Kidney (tissue), 22 donors: ENCODE measurements at places on chromosomes 12 and 14. TPM values are rescaled to one million over a fixed set of nuclear protein-coding genes. Genes with fewer than 3 reads are reported as not detected.

Gene BRMS1L
- 9.0 TPM for polyA plus RNA-seq

Gene REC8
- polyA plus RNA-seq, result 51.4 TPM

Gene ANHX
- not detected for polyA plus RNA-seq

DNA sequence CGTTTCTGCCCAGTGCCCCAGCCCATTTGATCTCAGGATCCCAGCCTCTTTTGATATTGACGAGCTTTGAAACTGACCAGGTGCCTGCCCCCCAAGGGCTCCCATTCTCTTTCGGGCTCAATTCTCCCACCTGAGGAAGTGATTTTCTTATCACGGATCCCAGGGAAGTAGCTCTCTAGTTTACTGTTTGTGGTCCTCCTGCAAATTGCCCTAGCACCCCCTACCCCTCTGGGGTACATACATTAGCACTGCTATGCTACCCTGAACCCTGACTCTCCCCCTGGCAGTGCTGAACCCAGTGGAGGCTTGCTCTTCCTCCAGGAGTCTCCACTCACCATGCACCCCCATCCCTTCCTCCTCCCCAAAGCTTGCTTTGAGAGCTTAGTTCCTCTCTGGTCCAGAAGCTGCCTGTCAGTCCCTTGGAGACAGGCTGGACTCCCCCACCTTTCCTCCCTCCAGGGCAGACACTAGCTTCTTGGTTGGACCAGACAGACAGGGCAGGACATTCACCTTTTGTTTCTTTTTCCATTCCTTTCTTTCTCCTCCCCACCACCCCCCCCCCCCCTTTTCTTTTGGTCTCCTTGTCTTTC is 4.4 kb upstream of the TBX3 start:
- peak; percentile 41 for DNase-seq

Gene KRT3
- not detected for polyA plus RNA-seq

Gene CEBPE
- not detected for polyA plus RNA-seq

DNA sequence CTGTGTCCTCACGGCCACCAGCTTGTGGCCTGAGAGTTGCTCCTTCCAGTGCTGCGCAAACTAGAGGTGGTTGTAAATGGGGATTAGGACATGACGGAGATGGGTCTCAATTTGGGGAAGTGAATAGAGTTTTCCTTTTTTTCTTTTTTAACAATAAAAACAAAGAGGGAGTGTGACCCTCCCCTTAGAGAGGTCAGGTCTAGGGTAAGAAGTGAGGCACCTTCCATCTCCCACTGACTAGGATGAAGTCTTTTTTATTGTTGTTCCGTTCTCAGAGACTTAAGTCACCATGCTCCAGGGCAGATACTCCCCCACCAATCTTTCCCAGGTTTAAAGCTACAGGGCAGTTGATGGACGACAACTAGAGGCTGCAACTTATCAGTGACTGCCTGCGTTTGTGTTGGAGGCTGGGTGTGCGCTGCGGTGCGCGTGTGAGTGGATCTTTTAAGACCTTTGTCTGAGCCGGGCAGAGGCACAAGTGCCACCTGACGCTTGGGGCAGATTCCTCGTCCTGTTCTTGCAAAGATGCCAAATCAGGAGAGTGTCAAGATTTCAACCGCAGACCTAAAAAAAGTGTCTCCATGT is 2.1 kb upstream of the GSC start:
- peak; percentile 29 for DNase-seq

- DNase-seq, result peak; percentile 97
Observed at GRCh38 chr14:105481886-105482457, 4.7 kb upstream of the CRIP1 start.

Gene KLHL33
- 0.24 TPM for polyA plus RNA-seq

DNA sequence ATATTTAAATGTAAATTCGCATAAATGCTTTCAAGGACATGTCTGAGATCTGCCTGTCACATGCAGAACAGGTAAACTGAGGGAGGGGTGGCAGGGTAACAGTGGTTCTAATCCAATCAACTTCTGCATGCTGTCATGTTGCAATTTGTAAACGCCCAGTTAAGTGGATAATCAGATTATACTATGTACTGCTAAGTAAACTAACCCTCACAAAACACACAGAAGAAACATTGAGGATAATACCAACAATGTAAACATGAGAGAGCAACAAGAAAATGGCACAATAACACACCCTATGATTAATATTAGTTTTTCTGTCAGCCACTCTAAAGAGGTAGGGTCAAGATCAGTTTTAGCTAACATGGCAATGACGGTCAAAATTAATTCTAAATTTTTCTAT is 123.7 kb downstream of the KIF21A start:
- DNase-seq, result no peak

DNA sequence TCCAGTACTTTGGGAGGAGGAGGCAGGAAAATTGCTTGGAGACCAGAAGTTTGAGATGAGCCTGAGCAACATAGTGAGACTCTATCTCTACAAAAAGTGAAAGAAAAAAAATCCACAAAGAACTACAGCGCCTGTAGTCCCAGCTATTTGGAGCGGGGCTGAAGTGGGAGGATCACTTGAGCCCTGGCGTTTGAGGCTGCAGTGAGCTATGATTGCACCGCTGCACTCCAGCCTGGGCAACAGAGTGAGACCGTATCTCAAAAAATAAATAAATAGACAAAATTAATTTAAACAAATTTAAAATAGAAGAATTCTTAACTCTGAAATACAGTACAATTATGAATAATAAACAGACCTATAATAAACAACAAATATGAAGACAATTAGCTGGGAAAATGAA is 40.9 kb downstream of the ATL1 start:
- no peak for DNase-seq

GRCh38 chr12:45089411-45090075 is 38.6 kb upstream of the DBX2 start:
- DNase-seq, result no peak

GRCh38 chr14:94868772-94869072 is 98.8 kb upstream of the GSC start:
- no peak for DNase-seq

Gene LALBA
- polyA plus RNA-seq, result not detected

DNA sequence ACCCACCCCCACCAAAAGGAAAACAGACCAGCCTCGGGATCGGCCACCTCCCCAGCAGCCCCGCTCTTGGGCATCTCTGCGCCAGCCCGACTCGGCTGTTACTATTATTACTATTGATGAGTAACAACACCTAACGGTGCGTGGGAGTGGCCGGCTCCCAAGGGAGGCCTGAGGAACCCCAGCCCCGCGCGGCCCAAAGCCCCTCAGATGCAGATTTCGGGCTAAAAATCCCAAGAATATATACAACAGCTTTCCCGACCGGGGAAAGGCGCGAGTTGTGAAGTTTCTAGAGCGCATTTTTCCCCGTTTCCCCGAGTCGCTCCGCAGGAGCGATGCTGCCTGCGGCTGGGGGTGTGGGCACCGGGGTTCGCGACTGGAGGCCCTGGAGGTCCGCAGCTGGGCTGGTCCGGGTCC is 565 bp downstream of the NT5DC3 start:
- no peak for DNase-seq

Gene COX8C
- not detected for polyA plus RNA-seq

- DNase-seq, result no peak
Observed at GRCh38 chr12:29707846-29708245, 75.9 kb downstream of the TMTC1 start.

GRCh38 chr14:104937161-104937560 is 12.5 kb downstream of the PLD4 start:
- DNase-seq, result no peak

DNA sequence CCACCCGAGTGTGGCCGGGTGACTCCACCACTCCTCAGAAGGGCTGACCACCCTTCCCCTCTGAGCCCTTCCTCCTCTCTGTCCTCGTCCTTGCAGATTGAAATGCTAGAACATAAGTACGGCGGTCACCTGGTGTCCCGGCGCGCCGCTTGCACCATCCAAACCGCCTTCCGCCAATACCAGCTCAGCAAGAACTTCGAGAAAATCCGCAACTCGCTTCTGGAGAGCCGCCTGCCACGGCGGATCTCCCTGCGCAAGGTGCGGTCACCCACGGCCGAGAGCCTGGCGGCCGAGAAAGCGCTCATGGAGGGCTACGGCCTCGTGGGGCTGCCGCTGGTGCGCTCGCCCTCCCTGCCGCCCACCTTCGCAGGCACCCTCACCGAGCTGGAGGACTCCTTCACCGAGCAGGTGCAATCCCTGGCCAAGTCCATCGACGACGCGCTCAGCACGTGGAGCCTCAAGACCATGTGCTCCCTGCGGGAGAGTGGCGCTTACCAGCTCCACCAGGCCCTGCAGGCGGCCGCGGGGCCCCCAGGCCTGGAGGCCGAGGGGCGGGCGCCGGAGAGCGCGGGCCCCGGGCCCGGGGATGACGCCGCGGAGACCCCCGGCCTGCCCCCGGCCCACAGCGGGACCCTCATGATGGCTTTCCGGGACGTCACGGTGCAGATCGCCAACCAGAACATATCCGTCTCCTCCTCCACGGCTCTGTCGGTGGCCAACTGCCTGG is 71.8 kb downstream of the IQSEC3 start:
- no peak for DNase-seq

- no peak for DNase-seq
Observed at GRCh38 chr12:68304626-68305025, 27.5 kb downstream of the MDM1 start.

GRCh38 chr12:92717202-92717601 is 14.4 kb downstream of the PLEKHG7 start:
- no peak for DNase-seq

Gene PRH2
- polyA plus RNA-seq, result not detected

GRCh38 chr12:12683725-12684124 is 12.3 kb downstream of the GPR19 start:
- no peak for DNase-seq

Gene POTEM
- polyA plus RNA-seq, result not detected

Gene KLRC4
- polyA plus RNA-seq, result not detected

GRCh38 chr12:32139064-32139421 is 32.4 kb downstream of the BICD1 start:
- peak; percentile 50 for DNase-seq

- DNase-seq, result no peak
Observed at GRCh38 chr12:53543539-53543938, 36.3 kb upstream of the NPFF start.

GRCh38 chr12:7093486-7093885 is 1.2 kb upstream of the C1R start:
- no peak for DNase-seq

DNA sequence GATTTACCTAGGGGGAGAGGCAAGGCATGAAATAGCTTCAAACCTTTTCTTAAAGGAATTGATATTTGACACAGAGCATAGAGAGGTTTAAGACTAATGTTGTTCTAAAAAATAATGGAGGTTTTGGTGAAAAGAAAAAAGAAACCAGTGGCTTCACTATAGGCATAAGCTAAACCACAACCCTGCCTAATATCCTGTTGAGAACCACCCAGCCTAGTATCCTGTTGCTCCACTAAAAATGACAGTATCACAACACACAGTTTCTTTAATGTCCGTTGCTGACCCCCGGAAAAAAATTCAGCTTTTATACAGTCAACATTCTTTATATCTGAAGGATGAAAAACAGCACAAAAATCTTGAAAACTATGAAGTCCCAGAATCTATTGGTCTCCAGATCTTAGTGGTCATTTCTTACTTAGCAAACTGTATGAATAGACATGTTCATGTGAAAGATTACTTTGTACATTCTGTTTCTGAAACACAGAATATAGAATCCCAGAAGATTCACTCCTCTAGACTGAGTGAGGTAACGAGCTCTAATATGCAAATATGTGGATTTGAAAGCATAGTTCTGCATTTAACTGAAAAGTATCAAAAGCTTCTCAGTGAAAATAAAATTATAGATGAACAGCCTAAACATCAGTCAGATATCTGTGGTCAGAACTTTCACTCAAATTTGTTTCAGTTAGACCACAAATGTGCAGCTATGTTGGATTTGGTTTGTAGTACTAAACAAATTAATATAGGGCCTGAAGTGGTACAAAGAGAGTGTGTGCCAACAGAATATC is 40.5 kb downstream of the GALC start:
- DNase-seq, result no peak

DNA sequence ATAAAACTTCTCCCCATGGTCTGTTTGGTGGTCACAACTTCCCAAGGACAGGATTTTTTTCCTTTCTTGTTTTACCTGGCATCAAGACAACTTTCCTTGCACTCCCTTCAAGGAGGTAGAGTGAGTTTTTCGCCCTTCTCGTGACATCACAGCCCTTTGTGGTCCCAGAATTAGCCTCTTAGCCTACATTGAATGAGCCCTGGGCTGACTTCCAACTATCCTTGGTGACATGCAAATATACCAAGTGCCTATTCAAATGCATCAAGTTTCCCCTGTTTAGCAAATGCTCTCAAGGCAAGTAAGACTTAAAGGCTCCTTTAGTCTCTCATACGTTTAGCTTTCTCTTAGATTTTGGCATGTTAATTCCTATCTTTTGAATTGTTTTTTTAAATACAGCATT is 36.6 kb downstream of the TC2N start:
- DNase-seq, result no peak

DNA sequence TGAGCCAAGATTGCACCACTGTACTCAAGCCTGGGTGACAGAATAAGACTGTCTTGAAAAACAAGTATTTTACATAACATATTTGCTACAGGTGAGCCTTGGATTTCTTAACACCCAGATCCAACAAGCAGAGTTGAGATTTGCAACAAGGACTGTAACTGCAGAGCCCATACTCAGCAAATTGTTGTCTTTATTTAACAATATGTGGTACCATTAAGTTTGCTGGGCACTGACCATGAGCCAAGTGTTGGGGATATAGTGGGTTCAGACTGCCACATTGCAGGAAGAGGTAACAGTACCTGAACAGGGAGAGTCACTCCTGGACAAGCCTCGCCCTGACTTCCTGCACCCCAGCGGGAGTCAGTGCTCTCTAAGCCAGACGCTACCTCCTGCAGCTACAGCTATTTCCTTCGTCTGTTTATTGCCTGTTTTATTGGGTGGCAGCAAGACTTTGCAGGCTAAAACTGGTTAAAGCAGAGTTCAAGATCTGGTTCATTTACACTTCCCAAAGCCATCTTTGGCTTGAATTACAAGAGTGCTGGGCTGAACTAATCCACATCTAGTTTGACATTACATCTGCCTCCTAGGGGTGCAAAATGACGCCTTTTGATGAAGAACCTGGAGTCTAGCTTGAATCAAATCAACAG is 12.5 kb downstream of the AHSA1 start:
- DNase-seq, result no peak

Gene TAS2R8
- not detected for polyA plus RNA-seq

- DNase-seq, result no peak
Observed at GRCh38 chr14:64409126-64409920, 21.2 kb downstream of the MTHFD1 start.

- no peak for DNase-seq
Observed at GRCh38 chr12:48165089-48165981, 8.0 kb upstream of the ASB8 start.
